B cell (primary cell): ENCODE measurements at places on chromosomes 1 and 21. TPM values are rescaled to one million over a fixed set of nuclear protein-coding genes. Genes with fewer than 3 reads are reported as not detected.

- no peak for DNase-seq
- H3K4me1 ChIP-seq = no peaks in the 10 kb centered on the region
- no peak overlapping the region for H3K27ac ChIP-seq
- H3K36me3 ChIP-seq = no peaks in the 10 kb centered on the region
Measured at GRCh38 chr21:42025376-42026081, 15.4 kb upstream of the ZBTB21 start.

GRCh38 chr1:220425852-220426251 is 102.1 kb upstream of the MARK1 start:
- no peak overlapping the region for H3K27ac ChIP-seq
- no peak overlapping the region for H3K4me3 ChIP-seq
- DNase-seq = no peak
- H3K4me1 ChIP-seq = no peaks in the 10 kb centered on the region
- no peaks in the 10 kb centered on the region for H3K27me3 ChIP-seq

GRCh38 chr1:59903141-59903754 is 23.3 kb downstream of the CYP2J2 start:
- H3K36me3 ChIP-seq = no peaks in the 10 kb centered on the region
- no peak overlapping the region for H3K27ac ChIP-seq
- H3K27me3 ChIP-seq = no peaks in the 10 kb centered on the region
- H3K4me3 ChIP-seq = no peak overlapping the region
- peak; percentile 26 for DNase-seq

- no peaks in the 10 kb centered on the region for H3K27me3 ChIP-seq
- H3K4me3 ChIP-seq = no peak overlapping the region
- no peaks in the 10 kb centered on the region for H3K4me1 ChIP-seq
Measured at GRCh38 chr21:46125846-46126301, 28.0 kb downstream of the COL6A2 start.

DNA sequence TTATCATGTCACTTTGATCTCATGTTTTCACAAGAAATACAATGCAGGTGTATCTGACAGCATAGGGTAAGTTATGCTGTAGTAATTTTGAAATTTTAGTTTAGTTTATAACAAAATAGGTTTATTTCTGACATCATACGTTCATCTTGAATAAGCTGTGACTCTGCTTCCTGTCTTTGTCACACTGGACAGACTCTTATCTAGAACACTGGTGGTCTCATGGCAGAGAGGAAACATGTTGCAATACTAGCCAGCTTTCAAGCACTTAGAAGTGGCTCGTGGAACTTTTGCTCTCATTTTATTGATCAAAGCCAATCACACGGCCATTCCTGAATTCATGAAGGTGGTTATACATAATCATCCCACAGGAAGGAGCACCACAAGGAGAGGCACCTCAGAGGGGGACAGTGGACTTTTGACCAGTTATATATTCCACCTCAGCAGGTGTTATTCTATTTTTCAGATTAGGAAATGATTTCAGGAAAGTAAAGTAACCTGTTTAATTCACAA is 46.5 kb downstream of the CYP2J2 start:
- no peaks in the 10 kb centered on the region for H3K4me1 ChIP-seq
- no peak overlapping the region for H3K4me3 ChIP-seq
- H3K27me3 ChIP-seq = no peaks in the 10 kb centered on the region
- no peaks in the 10 kb centered on the region for H3K36me3 ChIP-seq
- no peak overlapping the region for H3K27ac ChIP-seq

DNA sequence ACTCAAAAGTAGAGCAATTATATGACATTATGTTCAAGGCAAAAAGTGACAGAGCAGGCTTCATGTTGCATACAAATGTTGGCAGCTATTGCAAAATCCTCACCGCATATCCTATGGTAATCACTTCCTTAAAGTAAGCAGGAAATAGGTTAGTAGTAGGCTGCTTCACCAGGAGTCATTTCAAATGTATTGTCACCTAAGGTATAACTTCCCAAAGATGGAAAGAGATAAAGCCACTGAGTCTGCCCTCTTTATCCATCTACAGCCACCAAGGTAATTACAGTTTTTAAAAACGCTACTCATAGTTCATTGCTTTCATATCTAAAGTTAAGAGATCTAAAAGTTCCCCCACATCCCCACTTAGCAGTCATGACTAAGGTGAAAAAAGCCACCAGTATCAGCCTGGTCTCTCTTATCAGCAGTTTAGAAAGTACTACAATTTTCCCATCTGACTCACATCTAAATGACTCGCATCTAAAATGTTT is 31.6 kb upstream of the UBE2U start:
- no peak overlapping the region for H3K27ac ChIP-seq
- no peak for DNase-seq
- no peaks in the 10 kb centered on the region for H3K27me3 ChIP-seq
- H3K36me3 ChIP-seq = no peaks in the 10 kb centered on the region

- H3K27ac ChIP-seq = peak overlapping the region; percentile 88
- no peaks in the 10 kb centered on the region for H3K27me3 ChIP-seq
- H3K4me3 ChIP-seq = peak overlapping the region; percentile 84
- peak; percentile 75 for DNase-seq
- peaks cover 2% of the 10 kb centered on the region for H3K36me3 ChIP-seq
- peaks cover 80% of the 10 kb centered on the region for H3K4me1 ChIP-seq
Measured at GRCh38 chr1:8423692-8424538, 106.0 kb downstream of the SLC45A1 start.

- H3K4me3 ChIP-seq = no peak overlapping the region
- no peaks in the 10 kb centered on the region for H3K36me3 ChIP-seq
- DNase-seq = no peak
- H3K27me3 ChIP-seq = peaks cover 35% of the 10 kb centered on the region
- no peak overlapping the region for H3K27ac ChIP-seq
- H3K4me1 ChIP-seq = no peaks in the 10 kb centered on the region
Measured at GRCh38 chr1:18631496-18632217, 1.0 kb downstream of the PAX7 start.

- no peaks in the 10 kb centered on the region for H3K36me3 ChIP-seq
- H3K4me3 ChIP-seq = no peak overlapping the region
- peaks cover 2% of the 10 kb centered on the region for H3K27me3 ChIP-seq
- peaks cover 20% of the 10 kb centered on the region for H3K4me1 ChIP-seq
- peak overlapping the region; percentile 25 for H3K27ac ChIP-seq
Measured at GRCh38 chr1:156291226-156292061, 4.0 kb downstream of the GLMP start.

DNA sequence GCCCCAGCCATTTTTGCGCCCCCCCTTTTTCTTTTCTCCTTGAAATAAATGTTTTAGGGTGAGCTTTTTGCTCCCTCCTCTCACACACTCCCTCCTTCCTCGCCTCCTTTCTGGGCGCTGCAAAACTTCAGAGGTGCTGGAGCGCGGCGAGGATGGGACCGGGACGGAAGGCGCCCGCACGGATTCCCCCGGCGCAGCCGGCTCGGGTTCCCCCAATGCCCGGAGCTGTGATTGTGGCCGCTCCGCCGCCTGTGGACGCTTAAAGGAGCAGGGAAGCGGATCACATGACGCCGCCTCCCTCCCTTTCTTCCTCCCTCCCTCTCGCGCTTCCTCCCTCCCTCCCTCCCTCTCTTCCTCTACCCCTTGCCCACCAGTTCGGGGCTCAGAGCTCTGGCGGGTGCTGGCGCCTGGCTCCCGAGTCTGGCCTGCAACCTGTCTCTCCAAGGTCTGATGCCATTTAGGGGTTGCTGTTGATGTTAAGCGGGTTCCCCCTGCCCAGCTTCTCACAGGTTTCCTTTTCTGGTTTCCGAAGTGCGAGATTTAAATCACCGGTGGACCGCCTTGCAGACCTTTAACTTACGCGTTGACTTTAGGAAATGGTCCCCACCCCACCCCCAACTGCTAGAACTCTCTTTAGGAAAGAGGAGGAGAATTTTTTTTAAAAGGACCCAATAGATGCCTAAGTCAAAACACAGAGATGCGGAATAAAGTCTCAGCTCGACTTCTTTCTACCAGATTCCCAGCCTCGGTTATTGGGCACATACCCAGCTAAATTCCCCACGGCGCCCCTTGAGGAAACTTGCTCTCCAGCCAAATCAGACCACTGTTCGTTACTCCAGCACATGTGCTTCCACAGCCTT is at the start of gene WLS:
Gene WLS (minus strand): TSS at position 235 of the 860 bp plus-strand sequence. CDS start 224 bp downstream, at position 11.
- peaks cover 20% of the 10 kb centered on the region for H3K4me1 ChIP-seq
- DNase-seq = no peak
- peak within 1 kb of the TSS; percentile 52 for H3K4me3 ChIP-seq
- no peaks in the 10 kb centered on the region for H3K36me3 ChIP-seq
- peaks cover 42% of the 10 kb centered on the region for H3K27me3 ChIP-seq

DNA sequence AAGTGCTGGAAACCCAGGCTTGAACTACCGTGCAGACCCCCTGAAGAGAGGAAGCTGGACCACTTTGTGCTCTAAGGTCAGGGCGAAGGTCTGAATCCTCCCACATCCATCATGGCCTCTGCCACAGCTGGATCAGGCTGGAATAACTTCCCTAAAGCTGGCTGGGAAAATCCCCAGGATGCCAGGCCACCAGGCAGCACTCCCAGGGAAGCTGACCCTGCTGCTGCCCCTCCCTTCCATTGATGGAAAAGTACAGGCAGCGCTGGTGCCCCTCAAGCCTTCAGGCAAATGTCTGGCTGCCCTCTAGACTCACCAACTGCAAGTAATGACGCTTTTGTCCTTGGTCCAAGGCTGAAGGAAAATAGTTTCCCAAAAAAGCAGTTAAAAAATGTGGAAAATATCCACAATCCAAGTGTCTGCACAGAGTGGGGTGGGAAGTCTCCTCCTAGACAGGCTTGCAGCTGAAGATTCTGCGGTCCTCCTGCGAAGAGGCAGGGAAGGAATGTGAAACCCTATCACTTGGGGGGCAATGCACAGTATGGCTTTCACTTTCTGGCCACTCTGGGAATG is 39.9 kb upstream of the TSPAN2 start:
- no peak for DNase-seq
- no peaks in the 10 kb centered on the region for H3K36me3 ChIP-seq

DNA sequence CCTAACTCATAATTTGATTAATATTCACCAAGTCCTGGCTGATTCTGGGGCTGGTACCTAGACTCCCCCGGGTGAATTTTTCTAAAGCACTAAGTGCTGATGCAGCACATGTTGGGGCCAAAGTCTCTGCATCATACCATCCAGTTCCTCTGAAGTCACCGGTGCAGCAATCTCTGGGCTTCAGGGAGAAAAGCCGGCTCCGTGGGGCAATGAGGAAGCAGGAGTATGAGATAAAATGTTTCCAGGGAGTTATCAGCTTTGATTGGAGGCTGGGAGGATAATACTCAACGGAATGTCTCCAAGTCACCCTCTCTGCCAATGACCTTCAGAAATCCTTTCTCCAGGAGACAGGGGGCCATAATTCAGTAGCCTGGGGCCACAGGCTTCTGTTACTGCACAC is 1.2 kb downstream of the FCAMR start:
- no peak for DNase-seq
- no peaks in the 10 kb centered on the region for H3K27me3 ChIP-seq
- peaks cover 11% of the 10 kb centered on the region for H3K4me1 ChIP-seq
- no peak overlapping the region for H3K4me3 ChIP-seq
- H3K36me3 ChIP-seq = no peaks in the 10 kb centered on the region

DNA sequence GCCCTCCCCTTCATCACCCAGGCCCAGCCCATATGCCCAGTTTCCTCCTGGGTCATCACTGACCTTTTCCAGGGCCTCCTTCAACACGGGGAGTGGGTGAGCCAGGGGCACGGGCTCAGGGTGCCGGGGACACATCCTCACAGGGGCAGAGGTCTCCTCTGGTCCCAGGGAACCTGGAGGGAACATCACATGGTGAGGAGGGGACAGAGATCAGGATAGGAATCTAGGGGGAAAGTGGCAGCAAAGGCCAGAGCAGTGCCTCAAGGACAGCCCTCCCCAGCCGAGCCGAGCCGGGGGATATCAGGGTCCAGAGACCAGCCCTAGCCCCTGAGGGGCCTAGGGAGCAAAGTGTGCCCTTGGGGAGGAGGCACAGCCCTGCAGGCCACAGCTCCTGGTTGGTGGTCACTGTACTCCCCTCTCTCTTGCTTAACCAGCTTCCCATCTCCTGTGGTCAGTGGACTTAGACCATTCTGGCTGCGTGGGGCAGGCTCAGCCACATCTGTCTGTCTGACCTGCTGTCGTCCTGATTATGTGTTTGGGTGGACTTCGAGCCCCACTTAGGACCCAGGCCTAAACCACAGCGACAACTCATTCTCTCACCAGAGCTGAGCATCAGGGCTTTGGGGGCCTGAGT is 9.5 kb downstream of the LACTBL1 start:
- H3K4me3 ChIP-seq = no peak overlapping the region
- no peak overlapping the region for H3K27ac ChIP-seq
- no peaks in the 10 kb centered on the region for H3K36me3 ChIP-seq
- no peak for DNase-seq
- no peaks in the 10 kb centered on the region for H3K27me3 ChIP-seq

- peaks cover 4% of the 10 kb centered on the region for H3K36me3 ChIP-seq
- no peak for DNase-seq
- H3K27me3 ChIP-seq = no peaks in the 10 kb centered on the region
- H3K4me3 ChIP-seq = no peak overlapping the region
- H3K27ac ChIP-seq = no peak overlapping the region
Measured at GRCh38 chr1:155479205-155479604, 83.4 kb downstream of the ASH1L start.

- DNase-seq = no peak
- no peak overlapping the region for H3K27ac ChIP-seq
- H3K4me1 ChIP-seq = no peaks in the 10 kb centered on the region
- no peaks in the 10 kb centered on the region for H3K36me3 ChIP-seq
- no peak overlapping the region for H3K4me3 ChIP-seq
- peaks cover 10% of the 10 kb centered on the region for H3K27me3 ChIP-seq
Measured at GRCh38 chr1:27087371-27088220, 67.3 kb downstream of the SLC9A1 start.

LCE1F gene
- not detected in 2 replicates for total RNA-seq

CDC14A gene
- total RNA-seq = 40.9 and 41.7 TPM in 2 replicates

THEM5 gene
- not detected in 2 replicates for total RNA-seq

HSD3B2 gene
- total RNA-seq = not detected in 2 replicates

C1orf185 gene
- not detected in 2 replicates for total RNA-seq
